ENCODE measurements at places on chromosomes 2 and 18. TPM values are rescaled to one million over a fixed set of nuclear protein-coding genes. Genes with fewer than 3 reads are reported as not detected.
A peak's percentile ranks its signal among the peaks of the same experiment; 100 is the strongest.

VWA3B gene
- polyA plus RNA-seq = 0.54 TPM

DNA sequence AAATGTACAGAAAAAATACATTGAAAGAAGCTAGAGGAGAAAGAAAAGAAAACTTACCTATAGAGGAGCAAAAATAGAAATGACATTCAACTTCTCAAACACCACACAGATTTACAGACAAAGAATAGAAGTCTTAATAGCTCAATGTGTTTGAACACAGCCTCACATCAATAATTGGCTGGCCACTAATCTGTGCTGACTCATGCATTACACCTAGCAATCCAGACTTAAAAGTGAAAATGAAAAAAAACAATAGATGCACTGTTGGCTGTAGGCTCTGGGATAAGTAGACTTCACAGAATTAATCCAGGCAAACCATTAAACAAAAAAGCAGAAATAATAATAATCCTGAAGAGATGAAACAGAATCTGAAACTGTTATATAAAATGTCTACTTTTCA, 961.3 kb upstream of the CELF4 start:
- no peak for DNase-seq

DNA sequence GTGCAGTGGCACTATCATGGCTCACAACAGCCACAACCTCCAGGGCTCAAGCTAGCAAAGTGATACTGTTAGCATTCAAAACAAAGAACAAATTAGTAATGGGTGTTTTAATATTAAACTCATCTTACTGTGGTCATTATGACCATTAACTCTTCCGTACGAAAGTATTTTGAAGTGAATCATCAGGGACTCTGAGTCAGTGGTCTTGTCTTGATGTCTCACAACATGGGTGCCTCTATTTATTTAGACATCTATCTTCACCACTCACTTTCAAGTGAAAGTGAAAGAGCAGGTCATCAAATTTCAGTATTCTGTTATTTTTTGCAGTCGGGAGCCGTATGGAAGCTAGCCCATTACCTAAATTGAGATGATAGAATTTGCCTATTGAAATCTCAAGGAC, 1118.2 kb downstream of the DPP10 start:
- DNase-seq = no peak

DNA sequence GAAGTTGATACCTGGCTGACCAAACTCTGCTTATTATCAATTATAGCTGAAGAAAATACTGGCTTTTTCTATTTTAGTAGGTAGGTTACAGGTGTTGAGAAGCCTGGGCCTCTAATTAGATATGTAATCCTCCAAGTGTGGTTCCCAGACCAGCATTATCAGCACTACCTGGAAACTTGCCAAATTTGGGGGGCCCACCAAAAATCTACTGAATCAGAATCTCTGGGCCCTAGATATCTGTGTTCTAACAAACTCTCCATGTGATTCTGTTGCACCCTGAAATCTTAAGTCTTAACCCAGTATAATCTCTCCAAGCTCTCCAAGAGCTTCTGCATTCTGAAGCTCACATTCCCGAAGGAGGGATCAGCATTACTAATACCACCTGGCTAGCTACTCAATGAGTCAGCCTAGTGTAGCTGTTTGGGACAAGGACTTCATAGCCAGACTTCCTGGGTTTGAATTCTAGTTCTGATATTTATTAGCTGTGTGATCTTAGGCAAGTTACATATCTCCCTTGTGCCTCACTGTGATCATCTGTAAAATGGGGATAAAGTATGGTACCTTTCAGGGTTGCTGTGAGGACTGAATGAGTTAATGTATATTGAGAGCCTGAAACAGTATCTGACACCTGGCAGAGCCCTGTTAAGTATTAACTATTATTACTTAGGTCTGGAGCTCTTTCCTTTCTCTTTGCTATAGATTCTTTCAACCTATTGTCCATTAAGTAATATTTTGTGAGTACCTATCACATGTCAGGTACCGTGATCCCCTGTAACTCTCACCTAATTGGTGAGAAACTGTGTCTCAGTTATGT, 94.1 kb upstream of the CD302 start:
- DNase-seq = no peak

VAMP8 gene
- polyA plus RNA-seq = 92.1 TPM

AGXT gene
- not detected for polyA plus RNA-seq

- DNase-seq = no peak
Measured at GRCh38 chr2:216030216-216030615, 16.9 kb upstream of the MREG start.

- DNase-seq = no peak
Measured at GRCh38 chr2:97747716-97748115, 34.3 kb downstream of the ZAP70 start.

DNA sequence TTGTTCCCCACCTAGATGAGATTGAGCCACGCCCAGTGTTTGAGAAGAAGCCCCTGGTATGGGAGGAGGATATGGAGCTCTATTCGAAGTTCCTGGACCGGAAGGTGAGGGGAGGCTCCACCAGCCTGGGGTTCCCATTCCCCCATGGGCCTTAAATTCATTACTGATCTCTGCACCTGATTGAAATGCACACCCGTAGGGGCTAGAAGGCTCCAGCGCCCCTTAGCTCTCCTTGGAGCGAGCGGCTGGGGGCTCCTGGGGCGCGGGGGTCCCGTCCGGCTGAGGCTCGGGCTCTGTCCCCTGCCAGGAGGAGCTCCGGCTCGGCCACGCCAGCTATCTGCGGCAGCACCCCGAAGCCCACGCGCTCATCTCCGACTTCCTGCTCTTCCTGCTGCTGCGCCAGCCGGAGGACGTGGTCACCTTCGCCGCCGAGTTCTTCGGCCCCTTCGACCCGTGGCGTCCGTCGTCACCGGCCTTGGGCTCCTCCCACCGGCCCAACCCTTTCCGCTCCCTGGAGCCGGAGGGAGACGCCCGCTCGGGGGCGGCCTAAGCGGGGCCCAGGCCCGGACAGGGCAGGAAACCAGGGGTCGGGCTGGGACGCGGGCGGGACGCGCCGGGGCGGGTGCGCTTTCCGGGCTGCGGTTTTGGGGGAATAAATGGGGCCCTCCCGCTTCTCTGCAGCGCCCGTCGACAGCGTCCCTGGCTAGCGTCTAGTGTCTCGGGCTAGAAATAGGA, 10.9 kb downstream of the CATIP start:
- peak; percentile 78 for DNase-seq

- DNase-seq = no peak
Measured at GRCh38 chr2:142591420-142591819, 286.0 kb upstream of the KYNU start.

All from right renal cortex interstitium (tissue), 3 donors.